Head of caudate nucleus (tissue), 42 donors: ENCODE measurements at places on chromosomes 6 and 20.

DNA sequence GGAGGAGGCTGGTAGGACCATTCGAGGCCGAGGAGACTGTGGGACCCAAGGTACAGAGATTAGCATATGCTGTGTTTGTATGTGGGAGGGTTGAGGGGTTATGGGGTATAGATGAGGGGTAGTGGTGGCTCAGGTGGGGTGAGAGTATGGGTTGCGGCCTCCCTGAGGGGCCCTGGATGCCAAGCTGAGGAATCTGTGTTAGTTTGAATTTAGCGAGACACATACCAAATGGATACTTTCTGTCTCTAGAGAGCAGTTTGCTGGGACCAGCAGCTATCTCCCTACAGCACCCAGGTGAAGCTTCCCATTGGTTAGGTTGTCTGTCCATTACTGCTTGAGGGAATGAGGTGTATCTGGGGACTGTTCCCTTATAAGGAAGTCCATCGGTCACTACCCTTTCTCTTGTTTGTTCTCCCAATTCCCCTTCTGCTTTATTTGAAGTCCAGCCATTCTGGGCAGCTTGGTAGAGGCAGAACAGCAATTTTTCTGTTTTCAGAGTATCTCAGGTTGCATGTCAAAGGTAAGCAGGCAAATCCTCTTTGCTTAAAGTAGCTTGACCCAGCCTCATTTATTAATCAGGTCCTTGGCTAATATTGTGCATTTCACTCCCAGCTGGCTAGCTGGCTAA is 15.2 kb downstream of the CHMP4B start:
- DNase-seq = no peak

GRCh38 chr20:61443443-61444126 is 191.5 kb downstream of the CDH4 start:
- DNase-seq = no peak

DNA sequence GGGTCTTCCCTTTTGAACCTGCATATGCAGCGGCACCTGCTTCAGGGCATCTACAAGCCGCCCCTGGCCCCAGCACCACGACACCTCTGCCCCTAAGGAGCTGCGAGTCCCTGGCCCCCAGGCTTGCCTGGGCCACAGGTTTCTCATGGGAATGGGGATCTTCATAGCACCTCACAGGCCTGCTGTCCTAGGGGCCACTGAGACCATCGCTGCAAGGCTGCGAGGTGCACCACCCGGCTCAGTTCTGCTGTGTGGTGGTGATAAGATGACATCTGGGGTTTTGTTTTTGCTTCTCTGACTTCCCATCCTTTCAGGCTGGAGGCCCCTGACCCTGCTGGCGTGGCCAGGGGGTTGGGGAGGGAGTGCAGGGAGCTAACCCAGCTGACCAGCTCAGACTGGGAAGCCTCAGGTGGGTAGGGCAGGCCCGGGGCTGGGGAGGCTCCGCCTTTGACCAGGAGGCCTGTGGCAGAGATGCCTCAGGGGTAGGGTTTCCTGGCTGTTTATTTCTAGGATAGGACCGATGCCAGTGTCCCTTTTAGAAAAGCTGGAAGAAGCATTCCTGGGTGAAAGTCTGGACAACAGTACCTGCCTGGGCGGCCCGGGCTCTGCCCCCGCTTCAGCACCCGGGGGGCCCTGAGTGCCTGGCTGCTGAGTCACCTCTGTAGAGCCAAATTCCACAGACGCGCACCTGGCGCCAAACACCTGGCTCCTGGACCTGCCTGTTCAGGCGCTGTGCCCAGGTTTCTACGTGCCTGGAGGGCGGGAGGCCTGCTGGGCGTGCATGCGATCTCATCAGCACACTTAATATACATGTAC is 264.7 kb downstream of the DLL1 start:
- no peak for DNase-seq

DNA sequence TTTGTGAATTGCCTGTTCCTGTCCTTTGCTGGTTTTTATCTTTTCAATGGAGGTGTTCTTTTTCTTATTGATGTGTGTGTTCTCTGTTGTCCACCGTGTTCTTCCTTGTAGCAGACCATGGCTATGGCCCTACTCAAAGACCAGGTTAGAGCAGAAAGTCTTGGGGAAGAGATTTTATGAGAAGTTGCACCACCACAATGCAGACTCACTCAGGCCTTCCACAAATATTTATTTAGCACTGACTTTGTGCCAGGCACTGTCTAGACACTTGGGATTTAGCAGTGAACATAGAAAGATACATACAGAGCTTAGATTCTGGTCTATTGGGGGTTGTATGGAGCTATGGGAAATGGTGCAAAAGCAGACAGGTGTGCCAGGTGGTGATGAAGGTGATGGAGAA is 98.8 kb downstream of the DTD1 start:
- DNase-seq = no peak

DNA sequence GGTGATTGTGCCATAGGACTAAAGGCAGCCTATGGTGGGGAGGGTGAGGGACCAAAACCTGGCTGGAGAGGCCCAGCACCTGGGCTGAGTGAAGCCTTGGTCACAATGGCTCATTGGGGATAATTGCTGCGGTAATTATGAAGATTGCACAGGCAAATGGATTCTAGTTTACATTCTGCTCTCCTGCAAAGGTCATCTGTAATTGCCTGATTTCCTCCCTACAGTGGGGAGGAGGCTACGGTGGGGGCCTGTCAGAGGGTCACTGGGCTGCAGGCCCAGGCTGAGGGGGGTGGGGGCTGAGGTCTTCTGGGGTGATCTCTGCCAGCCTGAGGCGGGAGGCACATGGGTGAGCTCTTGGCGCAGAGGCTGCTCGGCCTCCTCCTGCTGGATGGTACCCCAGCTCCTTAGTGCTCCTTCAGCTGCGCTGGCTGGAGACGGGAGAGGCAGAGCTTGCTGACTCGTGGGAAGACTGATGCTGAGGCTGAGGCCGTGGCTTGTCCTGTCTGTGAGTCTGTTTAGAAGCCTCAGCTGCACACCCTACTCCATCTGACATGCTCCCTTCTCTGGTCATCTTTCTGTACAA is 30.3 kb downstream of the PACSIN1 start:
- no peak for DNase-seq

DNA sequence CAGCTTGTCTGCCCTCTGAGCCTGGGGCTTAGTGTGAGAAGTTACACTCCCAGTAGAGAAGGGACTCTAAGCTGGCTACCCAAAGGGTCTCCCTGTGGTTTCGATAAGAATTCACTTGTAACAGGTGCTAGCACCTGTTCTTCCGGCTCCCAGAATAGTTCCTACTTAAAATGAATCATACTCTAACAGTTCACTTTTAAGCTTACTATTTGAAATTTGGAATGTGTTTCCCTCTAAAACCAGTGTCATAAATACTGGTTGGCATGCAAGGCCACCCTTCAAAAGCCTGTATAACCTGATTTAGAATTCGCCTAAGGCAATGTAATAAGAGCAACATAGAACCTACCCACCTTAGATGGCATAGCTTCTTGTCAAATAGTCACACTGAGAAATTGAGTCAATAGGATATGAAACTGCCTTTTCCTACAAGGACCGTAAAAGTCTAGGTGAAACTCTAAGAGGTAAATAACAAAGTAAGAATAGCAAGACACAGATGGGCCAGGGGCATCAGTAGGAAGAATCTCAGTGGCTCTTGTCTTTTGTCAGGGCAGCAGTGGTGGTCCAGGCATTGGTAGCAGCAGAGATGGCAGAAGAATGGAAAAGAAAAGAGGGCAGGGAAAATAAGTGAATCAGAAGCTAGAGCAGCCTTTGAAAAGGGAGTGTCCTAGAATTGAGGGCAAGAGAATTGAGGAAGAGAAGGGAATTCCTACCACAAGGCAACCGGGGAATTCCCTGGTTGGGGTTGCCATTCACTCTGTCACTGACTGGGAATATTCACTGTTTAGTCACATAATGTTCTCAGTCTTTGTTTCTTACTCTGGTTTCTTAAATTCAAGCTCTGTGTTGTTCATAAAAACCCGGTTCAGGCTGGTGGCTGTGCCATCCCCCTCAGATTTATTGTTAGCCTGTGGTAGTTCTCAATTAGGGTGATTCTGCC is 91.5 kb downstream of the HIVEP2 start:
- DNase-seq = no peak

GRCh38 chr20:60013296-60014139 is 55.3 kb downstream of the CDH26 start:
- DNase-seq = no peak

- no peak for DNase-seq
Observed at GRCh38 chr6:16043171-16044135, 85.4 kb upstream of the MYLIP start.

GRCh38 chr6:127389706-127390105 is 46.3 kb upstream of the ECHDC1 start:
- no peak for DNase-seq

- DNase-seq = no peak
Observed at GRCh38 chr6:21396313-21396712, 197.2 kb upstream of the SOX4 start.

DNA sequence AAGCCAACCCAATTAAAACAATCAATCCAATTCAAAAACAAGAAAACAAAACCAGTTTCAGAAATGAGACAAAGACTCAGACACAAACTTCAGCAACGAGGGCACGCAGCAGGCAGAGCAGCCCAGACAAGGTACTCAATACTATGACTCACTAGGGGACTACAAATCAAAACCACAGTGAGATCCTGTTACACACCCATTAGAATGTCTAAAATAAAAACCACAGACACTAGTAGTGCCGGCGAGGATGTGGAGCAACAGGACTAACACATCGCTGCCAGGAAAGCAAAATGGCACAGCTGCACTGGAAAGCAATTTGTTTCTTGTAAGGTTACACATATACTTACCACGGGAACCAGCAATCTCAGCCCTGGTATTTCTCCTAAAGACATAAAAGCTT is 28.4 kb upstream of the MAS1L start:
- DNase-seq = no peak

- DNase-seq = no peak
Observed at GRCh38 chr6:12270551-12271230, 19.5 kb upstream of the EDN1 start.

GRCh38 chr6:118677193-118677592 is 25.8 kb upstream of the CEP85L start:
- no peak for DNase-seq
